Upper lobe of right lung (tissue), 1 donor: ENCODE measurements at places on chromosomes 5 and 9. TPM values are rescaled to one million over a fixed set of nuclear protein-coding genes. Genes with fewer than 3 reads are reported as not detected.

The TMC1 gene
- total RNA-seq, result not detected

GRCh38 chr5:94544875-94545547 lies 73.4 kb downstream of the KIAA0825 start:
- H3K36me3 ChIP-seq, result no peaks in the 10 kb centered on the region
- H3K4me3 ChIP-seq, result no peak overlapping the region
- DNase-seq, result no peak
- peaks cover 9% of the 10 kb centered on the region for H3K4me1 ChIP-seq
- no peak overlapping the region for H3K27ac ChIP-seq
- H3K27me3 ChIP-seq, result no peaks in the 10 kb centered on the region

DNA sequence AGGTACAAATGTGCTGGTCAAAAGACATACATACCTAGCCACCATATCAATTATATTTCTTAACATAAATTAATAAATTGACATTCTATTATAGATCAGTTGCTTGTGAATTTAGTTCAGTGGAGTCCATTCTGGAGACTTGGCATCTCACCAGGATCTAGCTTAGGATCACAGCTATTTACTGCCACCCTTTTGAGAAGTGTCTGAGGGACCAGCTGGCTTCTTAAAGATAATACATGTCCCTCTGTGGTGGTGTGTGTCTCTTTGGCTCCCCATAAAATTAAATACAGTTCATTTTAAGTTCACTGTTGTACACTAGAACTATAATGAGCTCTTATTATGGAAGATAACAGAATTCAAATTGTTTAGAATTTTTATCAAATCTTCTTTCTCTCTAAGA lies 290.7 kb downstream of the PRELID2 start:
- no peak overlapping the region for H3K27ac ChIP-seq
- H3K36me3 ChIP-seq, result no peaks in the 10 kb centered on the region
- H3K27me3 ChIP-seq, result no peaks in the 10 kb centered on the region
- no peak for DNase-seq

- DNase-seq, result no peak
- no peaks in the 10 kb centered on the region for H3K27me3 ChIP-seq
- H3K4me3 ChIP-seq, result no peak overlapping the region
- no peaks in the 10 kb centered on the region for H3K36me3 ChIP-seq
Measured at GRCh38 chr5:131536211-131536826, 98.7 kb downstream of the RAPGEF6 start.

DNA sequence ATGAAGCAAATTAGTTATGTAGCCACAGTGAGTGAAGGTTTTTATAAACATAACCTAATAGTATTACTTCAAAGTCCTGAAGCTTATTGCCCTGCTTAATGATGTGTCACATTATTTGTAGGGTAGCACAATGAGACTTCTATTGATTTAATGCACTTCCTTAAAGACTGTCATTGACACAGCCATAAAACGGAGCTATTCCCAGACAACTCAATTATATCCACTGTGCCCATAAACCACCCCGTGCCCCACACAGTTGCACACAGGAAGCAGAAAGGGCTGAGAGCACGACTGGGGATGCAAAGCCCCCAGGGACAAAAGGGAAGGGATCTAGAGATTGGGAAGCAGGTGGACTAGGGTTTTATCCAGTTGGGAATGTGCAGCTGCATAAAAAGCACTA lies 37.0 kb downstream of the TRIM32 start:
- no peaks in the 10 kb centered on the region for H3K36me3 ChIP-seq
- H3K27me3 ChIP-seq, result no peaks in the 10 kb centered on the region
- no peak overlapping the region for H3K27ac ChIP-seq

GRCh38 chr9:121868626-121869025 lies 217.2 kb downstream of the DAB2IP start:
- no peaks in the 10 kb centered on the region for H3K4me1 ChIP-seq
- H3K27me3 ChIP-seq, result no peaks in the 10 kb centered on the region
- H3K27ac ChIP-seq, result no peak overlapping the region
